ENCODE measurements at places on chromosomes 3 and 15.

- no peak for DNase-seq
These were observed 39.4 kb downstream of the TMCO5A start for GRCh38 chr15:37973856-37974255.

GRCh38 chr3:100270215-100270583 lies 9.4 kb downstream of the TBC1D23 start:
- DNase-seq, result no peak

DNA sequence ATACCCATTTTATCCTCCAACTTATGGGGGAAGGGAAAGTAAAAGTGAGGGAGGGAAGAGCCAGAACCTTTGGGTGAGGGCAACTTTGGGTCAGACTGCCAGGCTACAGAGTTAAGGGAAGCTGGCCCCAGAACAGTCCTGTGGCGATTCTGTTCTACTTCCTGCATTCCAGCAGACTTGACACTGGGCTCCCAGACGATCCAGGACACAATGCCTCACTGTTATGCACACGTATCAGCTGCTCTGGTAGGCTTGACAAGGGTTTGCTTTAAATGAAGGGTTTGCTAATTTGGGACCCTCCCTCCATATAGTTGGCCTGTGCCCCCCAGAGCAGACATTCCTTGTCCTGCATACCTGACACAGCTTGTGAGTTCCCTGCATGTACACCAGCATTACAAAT lies 10.7 kb downstream of the GORASP1 start:
- DNase-seq, result no peak

GRCh38 chr15:25690673-25691543 lies 172.2 kb downstream of the ATP10A start:
- DNase-seq, result no peak

- DNase-seq, result no peak
These were observed 114.6 kb downstream of the CYP19A1 start for GRCh38 chr15:51223771-51224229.

GRCh38 chr3:129425213-129425612 lies 3.2 kb downstream of the EFCAB12 start:
- DNase-seq, result no peak

DNA sequence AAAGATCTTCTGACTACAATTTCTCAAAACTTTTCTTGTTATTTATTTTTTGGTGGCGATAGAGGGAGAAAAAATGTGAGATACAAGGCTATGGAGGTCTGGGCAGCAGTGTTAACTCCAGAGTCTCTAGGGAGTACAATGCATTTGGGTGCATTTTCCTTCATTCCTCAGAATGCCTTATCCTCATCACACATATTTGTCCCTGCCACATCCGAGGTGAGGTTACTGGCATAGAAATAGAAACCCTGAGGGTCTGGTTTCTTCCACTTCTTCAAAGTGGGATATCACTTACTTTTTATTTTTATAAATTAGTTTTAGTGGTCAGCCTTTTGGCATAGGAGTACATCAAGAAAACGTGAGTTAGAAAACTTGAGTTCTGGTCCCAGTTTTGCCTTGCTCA lies 150.4 kb downstream of the TIGIT start:
- no peak for DNase-seq

DNA sequence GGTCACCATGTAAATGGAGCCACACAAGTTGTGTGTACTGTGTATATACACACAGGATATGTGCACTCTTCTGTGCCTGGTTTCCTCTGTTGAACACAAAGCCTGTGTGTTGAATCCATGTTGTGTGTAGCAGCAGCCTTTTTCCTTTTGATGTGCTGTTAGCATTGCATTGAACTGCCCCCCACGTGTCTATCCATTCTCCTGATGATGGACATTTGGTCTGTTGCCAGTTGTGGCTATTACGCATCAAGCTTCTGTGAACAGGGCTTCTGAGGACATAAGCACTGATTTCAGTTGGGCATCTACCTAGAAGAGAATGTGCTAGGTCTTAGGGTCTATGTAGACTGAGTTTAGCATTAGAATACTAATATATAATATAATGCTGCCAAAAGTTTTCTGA lies 77.4 kb downstream of the LSM3 start:
- no peak for DNase-seq

DNA sequence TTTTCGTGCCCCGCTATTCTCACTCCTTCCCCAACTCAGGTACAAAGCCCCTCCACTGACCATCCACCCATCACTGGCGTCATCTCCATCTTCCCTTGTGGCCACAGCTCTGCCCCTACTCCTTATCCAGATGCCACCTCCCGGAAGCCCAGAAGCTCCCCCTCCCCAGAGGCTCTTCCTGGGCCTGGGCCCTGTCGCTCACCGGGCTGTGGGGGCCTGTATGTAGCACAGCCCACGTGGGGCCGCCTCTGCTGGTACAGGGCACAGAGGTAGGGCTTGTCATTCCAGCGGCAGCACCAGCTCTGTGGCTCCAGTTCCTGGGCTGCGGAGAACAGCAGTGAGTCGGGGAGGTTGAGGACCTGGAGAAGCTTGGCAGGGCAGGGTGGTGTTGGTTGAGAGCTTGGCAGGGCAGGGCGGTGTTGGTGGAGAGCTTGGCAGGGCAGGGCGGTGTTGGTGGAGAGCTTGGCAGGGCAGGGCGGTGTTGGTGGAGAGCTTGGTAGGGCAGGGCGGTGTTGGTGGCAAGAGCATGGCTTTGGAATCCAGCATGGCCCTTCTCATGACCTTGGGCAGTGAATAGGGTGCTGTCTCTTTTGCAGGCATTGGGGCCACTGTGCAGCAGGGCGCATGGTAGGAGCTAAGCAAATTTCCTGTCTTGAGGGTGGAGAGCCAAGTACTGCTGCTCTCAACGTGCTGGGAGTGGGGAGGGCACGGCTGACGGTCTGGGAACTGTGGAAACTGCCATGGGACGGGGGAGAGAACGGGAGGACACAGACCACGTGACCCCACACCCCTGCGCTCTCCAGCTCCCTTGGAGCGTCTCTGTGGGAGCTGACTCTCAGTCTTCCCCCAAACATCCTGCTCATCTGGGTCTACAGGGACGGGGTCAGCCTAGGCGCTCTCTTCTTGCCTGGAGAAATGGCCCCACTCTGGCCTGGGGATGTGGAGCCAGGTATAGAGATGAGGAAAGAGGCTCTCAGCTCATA lies 43.4 kb downstream of the MUC20 start:
- no peak for DNase-seq

DNA sequence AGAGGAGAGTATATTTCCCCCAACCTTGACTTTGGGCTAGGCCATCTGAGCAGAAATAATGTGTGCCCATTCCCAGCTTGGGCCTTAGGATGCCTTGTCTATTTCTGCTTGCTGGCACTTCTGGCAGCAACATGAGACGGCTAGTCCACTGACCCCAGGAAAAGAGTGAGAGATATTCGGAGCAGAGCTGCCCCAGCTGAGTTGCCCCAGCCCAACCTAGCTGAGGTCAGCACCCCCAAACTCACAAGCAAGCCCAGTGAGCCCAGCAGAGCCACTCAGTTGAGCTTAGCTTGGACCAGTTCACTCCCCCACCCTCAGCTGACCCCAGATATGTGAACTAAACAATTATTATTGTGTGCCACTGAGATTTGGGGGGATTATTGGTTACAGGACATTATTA lies 20.2 kb downstream of the ITGA11 start:
- no peak for DNase-seq

DNA sequence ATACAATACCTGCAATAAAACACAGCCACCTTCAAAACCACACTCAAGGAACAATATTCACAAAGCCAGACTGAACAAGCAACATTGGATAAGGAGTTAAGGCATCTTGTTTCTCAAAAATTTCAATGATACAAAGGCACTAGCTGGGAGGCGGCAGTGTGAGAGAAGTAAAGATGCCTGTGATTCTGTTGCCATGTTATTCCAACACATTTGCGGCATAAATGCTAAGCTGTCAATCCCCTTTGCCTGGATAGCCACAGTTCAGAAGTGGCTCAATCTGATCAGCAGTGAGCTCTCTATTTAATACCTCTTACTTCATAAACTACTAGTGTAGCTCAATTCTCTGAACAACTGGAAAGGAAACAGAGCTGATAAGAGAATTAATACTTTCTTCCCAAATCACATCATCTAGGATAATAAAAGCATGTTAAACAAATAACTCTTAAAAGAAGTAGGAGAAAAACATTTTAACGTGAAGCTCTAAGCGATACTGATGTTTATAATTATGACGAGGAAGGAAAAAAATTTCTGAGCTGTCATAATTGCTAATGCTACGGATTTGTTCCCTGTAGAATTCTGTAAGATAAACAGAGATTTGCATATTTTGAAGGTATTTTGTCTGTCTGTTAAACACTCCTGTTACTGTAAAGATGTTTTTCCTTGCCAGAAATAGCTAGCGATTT lies 358.4 kb downstream of the FOXP1 start:
- no peak for DNase-seq

- DNase-seq, result no peak
These were observed 48.6 kb downstream of the CHST2 start for GRCh38 chr3:143167969-143168854.

DNA sequence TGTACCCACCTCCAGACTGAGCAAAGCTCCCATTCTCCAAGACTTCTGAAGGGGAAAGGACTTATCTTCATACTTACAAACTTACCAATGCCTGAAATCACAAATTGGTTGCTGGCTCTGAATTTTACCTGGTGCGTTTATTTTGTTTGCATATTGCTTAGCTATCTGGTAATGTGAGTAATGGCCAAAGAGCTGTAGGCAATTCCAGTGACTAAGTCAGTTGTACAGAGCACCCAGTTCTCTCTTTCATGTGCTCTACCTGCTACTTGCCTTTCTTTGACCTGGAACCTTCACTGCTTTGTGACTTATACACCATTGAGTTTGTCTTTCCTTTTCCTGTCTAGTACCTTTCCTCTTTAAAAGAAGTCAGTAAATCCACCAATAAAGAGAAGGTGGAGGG lies 755.9 kb upstream of the LMCD1 start:
- no peak for DNase-seq

DNA sequence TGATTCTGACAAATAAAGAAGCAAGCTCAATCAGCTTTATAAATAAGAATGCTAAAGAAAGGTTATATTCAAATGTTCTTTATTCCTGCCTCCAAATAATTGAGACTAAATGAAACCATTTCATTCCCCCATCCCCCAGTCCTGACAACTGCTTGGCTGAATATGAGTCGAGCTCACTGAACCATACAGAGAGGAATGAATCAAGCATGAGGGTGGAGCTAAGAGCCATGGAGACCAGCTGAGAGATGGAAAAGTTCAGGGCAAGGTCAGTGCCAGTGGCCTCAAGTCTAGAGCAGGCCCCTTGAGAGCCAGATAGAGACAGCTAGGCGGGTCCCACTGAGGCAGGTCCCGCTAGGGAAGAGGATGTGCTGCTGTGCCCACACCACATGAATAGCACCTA lies 188.7 kb upstream of the EIF1B start:
- peak; percentile 9 for DNase-seq

DNA sequence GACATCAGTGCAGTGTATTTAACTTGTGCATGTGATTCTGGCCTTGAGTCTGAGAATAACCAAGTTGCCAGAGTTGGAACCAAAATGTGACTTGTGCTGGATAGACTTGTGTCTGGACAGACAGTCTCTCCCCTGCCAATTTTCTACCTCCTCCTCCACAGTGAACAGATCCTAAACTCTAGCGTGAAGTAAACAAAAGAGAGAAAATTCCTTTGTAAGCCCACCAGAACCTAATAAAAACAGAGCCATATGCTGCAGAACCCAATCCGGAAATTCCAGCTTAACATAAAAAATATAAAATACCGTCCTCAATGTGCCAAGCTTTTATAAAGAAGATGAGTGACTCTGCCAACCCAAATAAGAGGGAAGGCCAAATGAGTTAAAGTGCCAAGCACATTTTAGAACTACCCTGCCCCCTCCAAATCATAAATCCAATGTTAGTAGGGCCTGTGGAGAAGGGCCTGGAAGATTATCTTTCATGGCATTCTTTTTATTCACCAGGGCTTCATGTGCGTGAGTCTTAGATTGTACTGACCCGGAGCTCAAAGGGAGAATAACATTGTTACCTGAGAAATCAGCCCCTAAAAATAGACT lies 344.6 kb upstream of the PROK2 start:
- no peak for DNase-seq

- peak; percentile 97 for DNase-seq
These were observed 88.0 kb downstream of the NUP210 start for GRCh38 chr3:13332158-13332557.

GRCh38 chr3:81041331-81041730 lies 720.1 kb downstream of the GBE1 start:
- no peak for DNase-seq

- no peak for DNase-seq
These were observed 15.4 kb upstream of the COMMD2 start for GRCh38 chr3:149767720-149768119.

DNA sequence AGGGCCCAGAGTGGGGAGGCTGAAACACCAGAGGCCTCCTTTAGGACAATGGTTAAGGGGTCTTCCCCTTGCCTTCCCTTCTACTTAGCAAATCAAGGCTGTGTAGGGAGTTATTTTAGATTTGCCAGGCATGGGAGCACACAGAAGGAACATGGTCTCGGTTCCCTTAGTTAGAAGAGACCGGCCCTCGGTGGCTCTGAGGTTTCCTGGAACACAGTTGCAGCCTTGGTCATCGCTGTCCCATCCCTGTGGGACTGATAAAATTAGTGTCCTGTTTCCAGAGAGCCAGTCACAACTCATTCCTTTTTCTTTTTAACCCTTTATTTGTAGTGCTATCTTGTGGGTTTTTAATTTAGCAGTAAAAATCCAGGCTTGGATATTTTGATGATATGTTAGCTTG lies 81.4 kb downstream of the CRTC3 start:
- DNase-seq, result no peak

DNA sequence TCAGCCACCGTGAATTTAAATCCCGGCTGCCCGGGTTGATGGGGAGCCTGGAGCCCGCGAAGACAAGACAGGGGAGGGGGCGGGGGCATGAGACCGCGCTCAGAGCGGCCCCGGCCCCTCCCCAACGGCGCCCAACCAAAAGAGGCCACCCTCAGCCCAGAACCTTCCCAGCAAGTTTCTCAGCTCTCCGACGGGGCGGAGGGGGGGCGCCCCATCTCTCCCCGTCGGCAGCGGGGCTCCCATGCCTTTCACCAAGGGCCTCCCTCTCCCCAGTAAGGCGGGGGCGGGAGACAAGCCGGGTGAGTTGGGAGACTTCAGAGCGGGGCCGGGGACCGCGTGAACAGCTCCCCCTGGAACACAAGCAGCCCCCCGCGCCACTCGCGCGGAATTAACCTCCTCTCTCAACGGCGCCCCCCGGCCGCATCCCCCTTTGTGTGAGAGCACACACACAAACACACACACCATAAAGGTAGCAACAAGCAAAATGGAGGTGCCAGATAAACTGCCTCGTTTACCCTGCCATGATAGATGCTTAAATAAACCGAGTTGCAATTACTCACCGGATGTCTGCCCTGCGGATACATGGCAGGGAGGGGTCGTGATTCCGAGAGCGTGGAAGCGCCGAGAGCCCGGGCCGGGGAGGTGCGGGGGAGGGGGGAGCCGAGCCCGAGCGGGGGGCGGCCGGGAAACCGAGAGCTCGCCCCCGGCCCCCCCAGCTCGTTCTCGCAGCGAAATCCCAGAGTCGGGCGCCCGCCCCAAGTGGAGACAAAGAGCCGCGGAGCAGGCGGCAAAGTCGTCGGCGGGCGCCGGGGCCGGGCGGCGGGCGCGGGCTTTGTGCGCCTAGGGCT lies 1.3 kb downstream of the TLE3 start:
- no peak for DNase-seq
